ENCODE measurements at places on chromosomes 1 and 21. TPM values are rescaled to one million over a fixed set of nuclear protein-coding genes. Genes with fewer than 3 reads are reported as not detected.
A peak's percentile ranks its signal among the peaks of the same experiment; 100 is the strongest.

COL11A1 gene
- 146 TPM for polyA plus RNA-seq

DNA sequence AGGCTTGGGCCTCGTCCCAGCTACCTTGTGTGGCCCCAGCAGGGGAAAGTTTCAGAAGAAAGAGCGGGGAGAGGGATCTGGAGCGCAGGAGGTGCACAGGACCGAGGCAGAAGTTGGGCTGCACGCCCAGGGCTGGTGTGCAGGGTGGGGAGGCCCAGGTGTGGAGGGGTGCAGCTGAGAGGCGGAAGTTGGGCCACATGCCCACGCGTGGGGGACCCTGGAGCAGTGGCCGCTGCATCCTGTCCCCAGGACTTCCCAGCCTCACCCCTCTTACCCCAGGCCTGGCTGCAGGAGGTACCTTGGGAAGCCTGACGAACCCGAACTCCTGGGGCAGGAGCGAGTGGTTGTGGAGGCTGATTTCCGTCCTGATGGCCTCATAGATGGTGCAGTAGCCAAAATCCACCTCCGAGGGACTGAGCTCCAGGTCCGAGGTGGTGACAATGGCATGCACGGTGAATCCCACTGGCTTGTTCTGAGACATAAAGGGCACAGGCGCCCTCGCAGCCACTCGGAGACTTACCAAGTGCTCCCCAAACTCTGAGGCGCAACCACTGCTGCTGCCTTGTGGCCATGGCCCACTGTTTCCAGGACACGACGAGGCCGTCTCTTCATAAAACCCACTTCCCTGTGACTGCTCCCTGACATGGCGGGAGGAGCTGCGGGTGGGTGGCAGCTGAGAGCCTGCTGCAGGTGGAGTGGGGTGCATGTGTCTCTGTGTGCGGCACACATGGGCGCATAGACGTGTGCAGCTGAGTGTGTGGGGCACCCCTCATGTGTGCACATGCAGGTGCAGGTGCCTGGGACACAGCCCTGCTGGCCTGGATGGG is 20.4 kb upstream of the TMEM52 start:
- DNase-seq, result no peak

- no peak for DNase-seq
Observed at GRCh38 chr1:24209097-24209496, 22.0 kb upstream of the IFNLR1 start.

DNA sequence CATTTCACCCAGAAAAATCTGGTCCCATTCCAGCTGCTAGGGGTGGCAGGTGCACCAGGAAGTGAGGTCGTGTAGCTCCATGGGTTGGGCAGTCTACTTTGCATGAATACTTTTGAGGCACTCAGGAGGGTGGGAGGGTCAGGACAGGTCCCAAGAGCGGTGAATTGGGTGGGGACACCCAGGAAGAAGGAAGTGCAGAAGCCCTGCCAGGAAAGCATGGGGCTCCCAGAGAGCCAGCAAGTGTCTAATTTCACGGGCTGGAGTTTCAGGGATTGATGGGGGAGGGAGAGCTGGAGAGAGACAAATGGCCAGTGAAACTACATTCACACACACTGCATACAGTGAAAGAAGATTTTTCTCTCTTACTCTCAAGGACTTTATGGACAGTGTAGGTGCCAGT is 137.8 kb downstream of the GALNT2 start:
- peak; percentile 64 for DNase-seq

DNA sequence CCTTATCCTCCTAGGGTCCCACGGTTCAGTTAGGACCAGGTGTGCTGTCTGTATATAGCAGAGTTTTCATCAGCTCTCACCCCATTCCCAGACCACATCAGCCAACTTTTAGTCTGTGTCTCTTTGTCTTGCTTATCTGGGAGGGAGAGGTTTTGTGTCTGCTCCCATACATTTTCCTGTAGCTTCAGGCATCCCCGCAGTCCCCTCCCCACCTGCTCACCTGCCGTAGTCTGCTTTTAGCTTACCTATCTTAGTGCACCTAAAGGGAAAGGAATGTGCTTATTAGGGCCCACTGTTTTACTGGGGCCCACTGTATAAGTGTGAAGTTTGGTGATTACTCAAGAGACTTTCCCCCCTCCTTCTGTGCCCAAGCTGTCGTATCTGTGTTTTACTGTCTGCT is 225.1 kb downstream of the PLA2G4A start:
- no peak for DNase-seq

DNA sequence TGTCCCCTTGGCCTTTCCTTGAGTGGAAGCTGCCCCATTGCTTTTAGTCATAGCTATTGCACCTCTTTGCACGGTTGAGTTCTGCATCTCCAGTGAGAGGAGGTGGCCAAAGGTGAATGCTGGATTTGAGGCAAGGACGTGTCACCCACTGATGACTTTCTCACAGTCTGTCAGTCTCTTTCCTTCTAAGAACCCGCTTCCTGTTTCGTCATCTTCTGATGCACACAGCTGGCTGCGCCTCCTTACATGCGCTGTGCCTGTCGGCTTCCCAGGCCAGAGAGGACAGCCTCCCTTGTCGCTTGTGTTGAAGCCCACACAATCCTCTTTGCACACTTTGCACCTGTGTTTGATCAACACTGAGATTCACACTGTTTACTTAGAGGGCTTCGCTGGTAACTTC is 41.8 kb upstream of the PWP2 start:
- DNase-seq, result peak; percentile 28
